Thyroid gland (tissue), 4 donors: ENCODE measurements at places on chromosomes 4 and X. TPM values are rescaled to one million over a fixed set of nuclear protein-coding genes. Genes with fewer than 3 reads are reported as not detected.

DNA sequence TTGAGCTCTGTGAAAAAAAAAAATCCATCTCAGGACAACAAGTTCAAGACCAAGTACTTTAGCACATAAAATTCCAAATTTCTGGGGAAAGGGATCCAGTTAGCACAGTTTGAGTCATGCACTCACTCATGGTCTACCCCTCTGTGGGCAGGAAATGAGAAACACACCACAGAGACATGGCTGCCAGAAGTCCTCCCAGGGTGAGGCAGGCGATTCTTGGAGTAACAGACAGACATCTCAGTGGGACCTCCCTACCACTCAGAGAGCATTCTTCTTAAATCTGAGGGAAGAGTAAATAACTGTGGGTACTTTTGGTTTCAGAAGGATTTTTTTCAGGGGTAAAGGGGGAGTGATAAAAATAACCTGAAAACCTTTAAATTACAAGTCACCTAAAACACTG, 14.1 kb downstream of the CXCL1 start:
- H3K36me3 ChIP-seq, result no peaks in the 10 kb centered on the region
- H3K27ac ChIP-seq, result no peak overlapping the region
- no peak overlapping the region for H3K4me3 ChIP-seq
- peaks cover 5% of the 10 kb centered on the region for H3K27me3 ChIP-seq

DNA sequence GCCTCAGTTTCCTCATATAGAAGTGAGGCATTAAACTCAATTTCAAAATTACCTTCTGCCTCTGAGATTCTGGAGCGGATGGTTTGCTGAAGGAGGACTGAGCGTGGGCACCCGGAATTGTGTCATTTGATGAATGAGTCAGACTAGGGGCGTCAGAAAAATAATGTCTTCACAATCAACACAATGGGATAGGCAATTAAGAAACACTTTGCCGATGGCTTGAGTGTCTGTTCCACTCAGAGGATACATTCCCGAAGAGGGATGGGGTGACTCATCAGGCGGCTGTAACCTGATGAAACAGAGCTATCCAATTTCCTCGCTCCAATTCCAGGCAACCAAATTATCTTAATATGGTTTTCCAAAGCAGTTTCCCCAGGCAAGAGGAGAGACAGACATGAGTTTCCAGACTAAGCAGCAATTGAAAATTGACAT, 1.2 kb upstream of the CHRNA9 start:
- H3K36me3 ChIP-seq, result no peaks in the 10 kb centered on the region
- no peak overlapping the region for H3K27ac ChIP-seq
- no peak overlapping the region for H3K4me3 ChIP-seq
- H3K27me3 ChIP-seq, result no peaks in the 10 kb centered on the region
- no peak for DNase-seq
- H3K4me1 ChIP-seq, result peaks cover 21% of the 10 kb centered on the region

- DNase-seq, result no peak
- H3K27ac ChIP-seq, result no peak overlapping the region
- no peaks in the 10 kb centered on the region for H3K36me3 ChIP-seq
- no peaks in the 10 kb centered on the region for H3K4me1 ChIP-seq
These were observed 436.6 kb downstream of the C4orf33 start for GRCh38 chr4:129532573-129532972.

DNA sequence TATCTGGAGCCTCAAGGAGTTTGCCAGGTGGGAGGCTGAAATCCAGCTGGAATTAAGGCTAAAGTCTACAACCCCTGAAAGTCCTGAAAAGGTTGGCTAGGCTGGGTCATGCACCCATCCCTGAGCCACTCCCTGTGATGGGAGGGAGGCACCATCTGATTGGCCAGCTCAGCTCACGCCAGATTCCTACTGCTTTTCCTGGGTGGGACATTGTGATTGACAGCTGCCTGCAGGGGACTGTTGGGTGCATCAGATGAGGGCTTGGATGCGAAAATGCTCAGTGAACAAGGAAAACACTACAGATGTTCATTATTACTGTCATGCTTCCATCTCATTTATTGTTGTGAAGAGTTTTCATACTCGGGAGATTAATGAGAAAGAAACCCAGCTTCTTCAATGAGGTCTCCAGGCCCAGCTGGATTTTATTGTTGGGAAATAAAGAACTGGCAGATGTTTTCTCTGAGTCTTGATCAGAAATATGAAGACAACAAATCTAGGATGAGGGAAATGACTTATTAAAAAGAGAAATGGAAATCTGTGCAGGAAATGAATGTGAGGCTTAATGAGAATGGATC, 185.9 kb downstream of the STK32B start:
- no peaks in the 10 kb centered on the region for H3K4me1 ChIP-seq
- no peaks in the 10 kb centered on the region for H3K36me3 ChIP-seq

DNA sequence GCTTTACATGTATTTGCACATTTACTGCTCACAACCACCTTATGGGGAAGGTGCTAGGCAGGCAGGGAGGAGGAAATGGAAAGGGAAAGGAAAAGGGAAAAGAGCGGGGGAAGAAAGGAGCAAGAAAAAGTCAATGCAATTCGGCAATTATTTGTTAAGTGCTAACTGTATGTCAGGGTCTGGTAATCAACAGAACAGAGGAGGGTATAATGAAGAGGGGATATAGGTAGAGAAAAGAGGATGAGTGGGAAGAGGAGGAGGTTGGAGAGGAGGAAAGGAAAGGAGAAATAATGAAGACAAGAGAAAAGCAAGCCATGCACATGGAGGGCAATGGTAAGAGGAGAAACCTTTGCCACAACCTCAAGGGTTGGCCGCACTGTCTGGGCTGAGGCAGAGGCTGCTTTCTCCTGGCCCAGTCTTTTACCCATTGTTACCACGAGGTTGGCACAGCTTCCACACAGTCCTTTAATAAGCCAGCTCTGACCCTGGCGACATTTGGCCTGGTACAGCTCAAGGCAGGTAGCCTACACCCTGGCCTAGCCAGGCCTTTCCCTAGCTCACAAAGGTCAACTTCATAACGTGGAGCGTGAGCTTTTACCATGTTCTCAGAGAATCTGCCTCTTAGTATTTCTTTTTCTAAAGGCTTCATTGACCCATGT, 836 bp downstream of the BTK start:
- H3K36me3 ChIP-seq, result no peaks in the 10 kb centered on the region
- H3K27me3 ChIP-seq, result no peaks in the 10 kb centered on the region
- H3K4me3 ChIP-seq, result no peak overlapping the region
- DNase-seq, result no peak
- no peak overlapping the region for H3K27ac ChIP-seq

GRCh38 chrX:84340968-84341367, 153.0 kb upstream of the RPS6KA6 start:
- no peaks in the 10 kb centered on the region for H3K4me1 ChIP-seq
- H3K4me3 ChIP-seq, result no peak overlapping the region
- DNase-seq, result no peak

DNA sequence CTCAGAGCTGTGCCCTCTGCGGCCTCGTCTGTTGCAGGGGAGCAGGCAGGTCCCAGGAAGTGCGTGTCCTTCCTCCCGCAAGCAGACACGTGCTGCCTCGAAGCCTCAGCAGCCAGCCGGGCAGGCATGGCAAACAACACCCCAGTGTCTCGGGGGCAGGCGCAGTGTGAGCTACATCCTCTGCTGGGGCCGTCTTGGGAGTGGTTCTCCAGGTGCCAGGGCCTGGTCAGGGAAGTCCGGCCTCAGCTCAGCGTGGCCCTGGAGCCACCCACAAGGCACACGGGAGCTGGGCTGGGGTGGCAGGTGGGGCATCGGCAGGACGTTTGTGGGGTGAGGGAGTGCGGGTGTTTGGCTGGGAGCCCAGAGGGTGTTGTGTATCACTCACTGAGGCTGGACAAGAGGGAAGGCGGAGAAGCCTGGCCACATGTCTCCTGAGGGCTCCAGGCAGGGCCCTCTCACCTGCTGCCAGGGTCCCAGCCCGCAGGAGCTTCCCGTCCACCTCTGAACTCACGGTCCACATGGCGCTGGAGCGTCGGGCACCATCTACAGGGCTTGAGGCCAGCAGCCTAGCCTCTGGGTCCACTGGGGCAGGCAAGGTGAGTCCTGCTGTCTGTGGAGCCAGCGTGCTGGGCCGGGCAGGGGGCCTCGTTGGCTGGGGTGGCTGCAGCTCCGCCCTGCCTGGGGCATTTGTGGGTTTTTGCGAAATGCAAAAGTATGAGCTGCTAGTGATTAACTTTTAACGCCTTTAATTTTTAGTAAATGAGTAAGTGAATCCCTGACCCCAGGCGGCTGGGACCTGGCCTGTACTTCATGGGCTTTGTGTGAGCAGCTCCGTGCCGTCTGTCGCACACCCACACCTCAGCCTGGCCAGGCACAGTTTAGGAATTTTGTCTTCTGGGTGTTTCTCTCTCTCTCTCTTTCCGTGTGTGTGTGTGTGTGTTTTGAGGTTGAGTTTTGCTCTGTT, 17.3 kb upstream of the UVSSA start:
- no peak for DNase-seq
- no peaks in the 10 kb centered on the region for H3K27me3 ChIP-seq
- H3K36me3 ChIP-seq, result peaks cover 17% of the 10 kb centered on the region
- no peaks in the 10 kb centered on the region for H3K4me1 ChIP-seq
- no peak overlapping the region for H3K27ac ChIP-seq

GRCh38 chrX:97374266-97374665, 490.6 kb downstream of the RPA4 start:
- no peak overlapping the region for H3K4me3 ChIP-seq
- H3K27me3 ChIP-seq, result peaks cover 3% of the 10 kb centered on the region
- H3K27ac ChIP-seq, result no peak overlapping the region
- no peaks in the 10 kb centered on the region for H3K4me1 ChIP-seq
- DNase-seq, result no peak
- H3K36me3 ChIP-seq, result no peaks in the 10 kb centered on the region

GRCh38 chrX:129111081-129111798, 412.1 kb downstream of the SMARCA1 start:
- no peaks in the 10 kb centered on the region for H3K4me1 ChIP-seq
- no peak overlapping the region for H3K27ac ChIP-seq
- no peaks in the 10 kb centered on the region for H3K27me3 ChIP-seq
- no peaks in the 10 kb centered on the region for H3K36me3 ChIP-seq

GRCh38 chr4:7134737-7135388, 57.5 kb upstream of the SORCS2 start:
- no peaks in the 10 kb centered on the region for H3K27me3 ChIP-seq
- H3K27ac ChIP-seq, result peak overlapping the region; percentile 51
- peak; percentile 85 for DNase-seq
- H3K4me1 ChIP-seq, result peaks cover 28% of the 10 kb centered on the region
- H3K4me3 ChIP-seq, result no peak overlapping the region
- no peaks in the 10 kb centered on the region for H3K36me3 ChIP-seq

GRCh38 chrX:154731881-154732280, 19.0 kb downstream of the GAB3 start:
- no peak for DNase-seq
- no peaks in the 10 kb centered on the region for H3K36me3 ChIP-seq
- H3K4me1 ChIP-seq, result peaks cover 50% of the 10 kb centered on the region
- H3K4me3 ChIP-seq, result no peak overlapping the region
- H3K27me3 ChIP-seq, result no peaks in the 10 kb centered on the region

GRCh38 chrX:98380106-98380505, 1496.4 kb downstream of the RPA4 start:
- no peak for DNase-seq
- H3K4me3 ChIP-seq, result no peak overlapping the region
- no peaks in the 10 kb centered on the region for H3K36me3 ChIP-seq
- H3K27ac ChIP-seq, result no peak overlapping the region
- H3K27me3 ChIP-seq, result no peaks in the 10 kb centered on the region

- H3K27me3 ChIP-seq, result no peaks in the 10 kb centered on the region
- peaks cover 4% of the 10 kb centered on the region for H3K4me1 ChIP-seq
- DNase-seq, result peak; percentile 27
- peak overlapping the region; percentile 56 for H3K4me3 ChIP-seq
- peak overlapping the region; percentile 66 for H3K27ac ChIP-seq
- peaks cover 3% of the 10 kb centered on the region for H3K36me3 ChIP-seq
These were observed 476 bp upstream of the GDI1 start for GRCh38 chrX:154436374-154436982.

GRCh38 chr4:55291227-55291640, 54.8 kb upstream of the SRD5A3 start:
- no peak overlapping the region for H3K27ac ChIP-seq
- DNase-seq, result no peak
- H3K36me3 ChIP-seq, result no peaks in the 10 kb centered on the region
- no peak overlapping the region for H3K4me3 ChIP-seq
- H3K4me1 ChIP-seq, result no peaks in the 10 kb centered on the region

GRCh38 chr4:52824603-52825459, 37.3 kb upstream of the RASL11B start:
- DNase-seq, result peak; percentile 60
- peak overlapping the region; percentile 20 for H3K27ac ChIP-seq
- H3K4me1 ChIP-seq, result peaks cover 11% of the 10 kb centered on the region
- no peaks in the 10 kb centered on the region for H3K36me3 ChIP-seq
- no peak overlapping the region for H3K4me3 ChIP-seq

DNA sequence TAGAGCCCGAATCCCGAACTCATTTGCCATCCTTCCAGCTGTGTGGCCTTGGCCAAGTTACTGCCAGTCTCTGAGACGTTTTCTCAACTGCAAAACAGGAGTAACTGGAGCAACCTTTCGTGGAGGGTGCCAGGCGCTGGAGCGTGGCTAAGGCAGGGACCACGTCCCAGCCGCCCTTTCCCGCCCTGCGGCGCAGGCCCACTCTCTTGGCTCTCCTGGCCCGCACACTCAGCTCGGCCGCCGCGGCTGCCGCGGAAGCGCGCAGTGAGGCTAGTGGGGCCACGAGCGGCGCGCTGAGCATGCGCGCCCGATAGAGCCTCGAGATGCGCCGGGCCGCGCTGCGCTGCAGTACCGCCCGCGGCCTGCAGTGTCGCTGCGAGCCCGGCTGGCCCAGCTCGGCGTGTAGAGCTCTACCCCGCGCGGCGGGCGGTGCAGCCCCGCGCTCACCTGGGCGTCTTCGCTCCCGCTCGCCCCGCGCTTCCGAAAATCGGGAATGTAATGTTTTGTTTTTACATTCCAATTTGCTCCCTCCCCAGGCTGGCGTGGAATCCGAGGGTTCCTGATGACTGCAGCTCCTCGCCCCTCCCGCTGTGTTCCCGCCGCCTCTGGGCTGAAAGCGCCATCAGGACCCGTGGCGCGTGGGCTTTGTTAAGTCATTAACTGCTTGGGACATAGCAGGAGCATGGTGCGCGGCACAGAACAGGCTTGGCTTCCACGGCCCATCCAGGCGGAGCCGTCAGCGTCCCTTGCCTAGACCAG, 4.0 kb upstream of the ZNF518B start:
- peaks cover 6% of the 10 kb centered on the region for H3K4me1 ChIP-seq
- H3K27me3 ChIP-seq, result no peaks in the 10 kb centered on the region
- no peak overlapping the region for H3K27ac ChIP-seq
- no peak overlapping the region for H3K4me3 ChIP-seq
- DNase-seq, result peak; percentile 50

GRCh38 chr4:76420762-76421581, at the start of gene CCDC158:
Gene CCDC158 (minus strand): TSS chr4:76421141. CDS start chr4:76403207, 17,934 bp downstream.
- DNase-seq, result peak; percentile 34
- peak within 1 kb of the TSS; percentile 39 for H3K27ac ChIP-seq
- H3K4me1 ChIP-seq, result peaks cover 5% of the 10 kb centered on the region

SLITRK2 gene
- 0.38 TPM for total RNA-seq

TREX2 gene
- 0.40 TPM for total RNA-seq

SAP30 gene
- 22.2 TPM for total RNA-seq

USP17L12 gene
- total RNA-seq, result not detected

TMEM154 gene
- 0.54 TPM for total RNA-seq

GPR173 gene
- 0.78 TPM for total RNA-seq

PHOX2B gene
- not detected for total RNA-seq

PJA1 gene
- 29.7 TPM for total RNA-seq

GPAT3 gene
- total RNA-seq, result 73.5 TPM

TCEAL5 gene
- total RNA-seq, result 2.2 TPM

UGT8 gene
- total RNA-seq, result 10.4 TPM

SH3D19 gene
- 123 TPM for total RNA-seq
